ENCODE measurements at places on chromosomes 5 and 9.

DNA sequence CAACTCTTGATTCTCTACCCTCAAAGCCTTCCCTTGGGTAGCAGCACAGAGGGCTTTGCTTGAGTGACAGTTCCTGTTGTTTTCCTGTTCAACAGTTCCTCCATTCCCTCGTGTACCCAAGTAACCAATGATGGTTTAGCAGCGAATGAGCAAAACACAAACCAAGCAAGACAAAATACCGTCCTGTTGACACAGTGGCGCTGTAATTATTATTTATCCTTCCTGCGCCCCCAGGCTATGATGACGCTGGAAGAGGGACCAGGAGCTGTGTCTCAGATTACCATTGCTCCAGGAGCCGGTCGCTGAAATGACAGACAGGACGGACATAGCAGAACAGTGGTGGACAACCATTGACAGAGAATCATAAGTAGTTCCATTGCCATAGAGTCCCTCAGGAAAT is 154.8 kb downstream of the GADD45G start:
- no peak for DNase-seq

DNA sequence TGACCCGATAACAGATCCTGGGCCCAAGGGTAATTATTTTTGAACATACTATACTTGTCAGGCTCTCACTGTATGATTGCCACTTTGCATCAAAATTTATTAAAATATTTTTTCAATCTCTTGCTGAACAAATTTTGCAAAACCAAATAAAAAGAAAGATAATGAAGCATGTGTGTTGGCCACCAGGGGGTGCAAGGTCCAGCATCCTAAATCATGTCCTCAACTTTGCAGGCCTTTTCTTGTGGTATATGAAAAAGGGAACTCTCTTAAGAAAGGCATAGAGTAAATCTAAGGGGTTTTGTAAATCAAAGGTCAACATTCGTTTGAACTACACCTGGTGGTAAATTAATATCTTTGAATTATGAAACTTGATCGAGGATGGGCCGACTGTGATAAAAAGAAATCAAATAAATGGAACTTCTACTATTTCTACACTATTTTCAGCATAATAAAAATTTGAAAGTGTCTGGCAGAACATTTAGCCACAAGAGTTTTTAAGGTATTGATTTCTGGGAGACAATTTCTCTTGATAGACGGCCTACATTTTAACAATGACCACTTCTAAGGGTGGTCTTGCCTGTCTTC is 676.5 kb downstream of the DMRTA1 start:
- peak; percentile 29 for DNase-seq

- no peak for DNase-seq
Measured at GRCh38 chr5:56088431-56088949, 93.7 kb upstream of the IL6ST start.

DNA sequence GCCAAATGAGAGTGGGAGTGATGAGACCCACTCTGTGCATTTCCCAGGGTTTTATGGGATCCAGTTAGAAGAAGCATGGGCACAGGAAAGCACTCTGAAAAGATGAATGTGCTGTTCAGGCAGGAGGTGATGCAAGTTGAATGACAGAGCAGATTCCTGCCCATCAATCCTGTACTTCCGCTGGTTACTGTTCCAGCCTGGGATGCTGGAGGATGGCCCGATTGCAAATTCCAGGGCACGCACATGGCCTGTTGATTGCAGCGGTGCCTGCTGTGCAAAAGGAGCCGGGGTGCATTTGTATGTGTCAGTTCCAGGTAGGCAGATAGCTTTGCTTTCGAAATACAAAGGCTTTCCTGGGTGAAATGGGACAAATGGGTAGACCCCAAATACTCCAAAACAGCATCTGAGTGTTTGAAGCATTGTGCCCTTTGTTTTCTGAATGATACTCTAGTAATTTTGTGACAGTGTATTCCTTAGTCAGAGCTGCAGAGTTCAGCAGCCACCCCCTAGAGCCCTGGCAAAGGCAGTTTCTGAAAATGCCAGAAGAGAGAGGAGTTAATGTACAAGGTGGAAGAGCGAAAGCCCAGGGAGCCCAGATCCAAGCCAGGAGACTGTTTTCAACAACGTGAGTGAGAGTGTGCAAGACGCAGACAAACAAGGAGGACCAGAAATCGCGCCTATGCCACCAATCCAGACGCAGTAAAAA is 454.2 kb upstream of the CLINT1 start:
- DNase-seq, result no peak

DNA sequence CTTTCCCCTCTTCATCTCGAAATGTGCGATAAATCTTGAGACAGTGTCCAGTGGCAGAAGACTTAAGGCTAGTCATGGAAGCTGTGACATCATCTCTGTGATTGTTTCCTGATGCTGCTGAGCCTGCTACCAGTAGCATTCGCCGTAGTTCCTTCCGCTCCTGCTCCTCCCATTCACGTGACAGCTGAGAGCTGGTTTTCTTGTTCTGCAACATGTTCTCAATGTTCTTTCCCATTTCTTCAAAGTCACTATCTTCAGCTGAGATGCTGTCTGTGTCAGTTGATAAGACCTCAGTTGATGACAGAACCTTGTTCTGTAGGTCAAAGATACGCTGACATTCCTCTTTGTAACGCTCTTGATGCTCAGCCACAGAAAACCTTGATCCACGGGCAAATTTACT is 3.5 kb downstream of the TAF1L start:
- no peak for DNase-seq

GRCh38 chr5:118111956-118112355 is 876.4 kb downstream of the DTWD2 start:
- DNase-seq, result no peak

- no peak for DNase-seq
Measured at GRCh38 chr5:126115059-126115629, 308.1 kb upstream of the GRAMD2B start.

- no peak for DNase-seq
Measured at GRCh38 chr5:955886-956761, 52.5 kb upstream of the NKD2 start.

DNA sequence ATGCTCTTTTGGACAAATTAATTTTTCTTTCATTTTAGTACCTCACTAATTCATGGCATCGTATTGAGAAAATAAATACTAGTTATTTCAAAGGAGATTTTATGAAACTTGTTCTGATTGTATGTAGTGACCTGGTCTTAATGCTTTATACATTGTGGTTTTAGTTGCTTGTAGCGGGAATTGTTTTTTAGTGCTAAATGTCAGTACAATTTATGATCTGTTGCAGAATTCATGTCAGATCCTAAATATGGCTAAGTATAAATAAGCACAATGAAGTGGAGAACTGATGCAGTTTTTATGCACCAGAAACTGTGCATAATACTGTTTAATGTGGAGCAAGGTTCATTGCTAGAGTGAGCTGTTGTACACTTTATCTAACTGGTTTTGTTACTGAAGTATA is 308.8 kb downstream of the PJA2 start:
- peak; percentile 10 for DNase-seq

Data from fibroblast of skin of right quadriceps (primary cell).